ENCODE measurements at places on chromosomes 11 and 22.

- DNase-seq = no peak
These were observed 29.1 kb downstream of the ZBED4 start for GRCh38 chr22:49882519-49883293.

GRCh38 chr11:15189641-15190365 lies 75.1 kb downstream of the INSC start:
- no peak for DNase-seq

GRCh38 chr11:26719998-26720397 lies 1.9 kb downstream of the SLC5A12 start:
- no peak for DNase-seq

DNA sequence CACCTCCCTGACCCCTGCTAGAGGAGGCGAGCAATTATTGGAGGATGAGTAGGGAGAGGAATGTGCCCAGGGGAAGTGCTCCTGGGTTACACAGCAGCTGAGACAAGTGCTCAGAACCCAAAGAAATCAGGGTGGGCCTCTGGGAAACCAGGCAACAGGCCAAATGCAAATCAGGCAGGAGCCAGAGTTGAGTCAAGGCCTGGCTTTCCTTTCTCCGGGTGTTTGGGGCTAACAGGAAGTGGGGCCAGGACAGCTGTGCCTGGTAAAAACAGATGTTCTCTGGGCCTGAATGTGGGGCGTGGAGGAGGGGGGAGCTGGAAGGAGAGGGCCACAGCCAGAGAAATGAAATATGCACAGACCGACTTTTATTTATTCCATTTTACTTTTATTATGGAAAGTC lies 22.0 kb downstream of the MFNG start:
- no peak for DNase-seq

- peak; percentile 40 for DNase-seq
These were observed 58.7 kb downstream of the AHNAK start for GRCh38 chr11:62487738-62488551.

DNA sequence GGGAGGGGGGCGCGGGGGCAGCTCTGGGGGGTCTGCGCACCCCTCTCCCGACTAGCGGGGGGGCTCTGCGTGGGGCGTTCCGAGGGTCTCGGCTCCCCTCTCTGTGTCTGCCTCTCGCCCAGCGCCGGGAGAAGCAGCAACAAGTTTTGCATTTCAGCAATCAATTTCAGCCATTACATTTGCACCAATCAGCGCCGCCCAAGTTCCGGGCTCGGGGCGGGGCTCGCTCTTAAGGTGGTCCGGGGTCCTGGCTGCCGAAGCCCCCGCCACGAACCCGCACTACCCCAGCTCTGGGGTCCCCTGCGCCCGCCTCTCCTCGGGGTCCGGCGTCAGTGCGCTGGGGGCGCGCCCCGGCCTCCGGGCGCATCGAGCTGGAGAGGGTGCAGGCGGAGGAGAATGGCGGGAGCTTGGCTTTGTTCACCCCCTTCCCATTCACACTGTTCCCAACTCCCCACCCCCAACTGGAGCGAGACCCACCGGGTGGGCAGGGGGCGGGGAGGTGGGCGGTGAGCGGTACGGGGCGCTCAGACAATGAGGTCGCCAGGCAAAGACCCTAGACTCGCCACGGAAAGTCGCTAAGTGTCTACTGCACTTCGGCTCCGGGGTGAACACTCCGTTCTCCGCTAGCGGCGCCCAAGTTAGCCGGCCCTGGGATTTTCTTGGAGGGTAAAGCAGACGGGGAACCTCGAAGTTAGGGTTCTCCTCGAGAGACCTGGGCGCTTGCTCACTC lies at the start of gene MN1:
Gene MN1, minus strand, starts transcription at position 141 of the 730 bp plus-strand sequence. CDS start 1,213 bp downstream, outside the sequence.
- no peak for DNase-seq

DNA sequence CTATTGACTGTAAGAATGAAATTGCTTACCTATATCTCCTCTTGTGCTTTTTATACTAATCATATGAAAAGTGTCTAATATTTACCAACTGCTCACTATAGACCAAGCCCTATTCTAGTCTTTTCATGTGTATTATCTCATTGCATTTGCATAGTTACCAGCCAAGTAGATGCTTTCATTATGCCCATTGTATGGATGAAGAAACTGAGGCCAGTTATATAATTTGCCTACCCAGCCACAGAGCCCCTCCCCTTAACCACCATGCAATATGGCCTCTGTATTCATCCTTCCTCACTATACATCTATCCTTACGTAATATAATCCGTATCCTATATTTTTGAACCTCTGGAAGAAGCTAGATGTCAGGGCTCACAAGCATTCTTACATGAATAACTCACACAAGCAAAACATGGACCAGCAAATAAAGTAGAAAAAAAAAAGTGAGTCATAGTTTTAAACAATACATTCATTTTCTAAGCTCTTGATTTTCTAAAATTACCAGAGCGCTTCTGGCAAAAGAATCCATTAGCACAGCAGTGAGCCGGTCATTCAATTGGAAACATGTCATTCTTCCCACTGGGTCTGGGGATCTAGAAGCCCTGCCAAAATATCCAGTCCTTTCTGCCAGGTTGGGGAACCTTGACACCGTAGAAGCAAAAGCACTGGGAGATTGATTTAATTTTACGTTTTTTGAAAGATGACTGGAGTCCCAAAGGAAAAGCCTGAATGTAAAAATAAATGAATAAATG lies 80.0 kb downstream of the C11orf91 start:
- no peak for DNase-seq

All from NCI-H510A treated with DMSO at 0.1 percent for 48 hours (cell line).